Cortex of kidney (tissue), 1 donor: ENCODE measurements at places on chromosomes 1 and 21.

- DNase-seq, result no peak
These were observed 50.7 kb downstream of the PRDM16 start for GRCh38 chr1:3119725-3120124.

- DNase-seq, result no peak
These were observed 74.4 kb downstream of the ACTL8 start for GRCh38 chr1:17829579-17829978.

- no peak for DNase-seq
These were observed 72.8 kb downstream of the MORN1 start for GRCh38 chr1:2318314-2319278.

DNA sequence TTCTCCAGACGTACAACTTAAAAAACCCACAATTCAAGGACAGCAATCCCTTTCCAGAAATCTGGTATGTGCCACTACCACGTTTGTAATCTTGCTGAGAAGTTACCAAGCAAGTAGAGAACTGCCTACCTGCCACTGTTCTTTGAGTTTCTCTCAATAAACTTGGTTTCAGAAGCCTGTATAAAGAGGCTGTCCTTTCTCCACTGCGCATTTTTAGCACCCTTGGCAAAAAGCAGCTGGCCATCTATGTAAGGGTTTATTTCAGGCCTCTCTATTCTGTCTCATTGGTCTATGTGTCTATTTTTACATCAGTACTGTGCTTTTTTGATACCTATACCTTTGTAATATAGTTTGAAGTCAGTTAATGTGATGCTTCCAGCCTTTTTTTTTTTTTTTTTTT, 665.1 kb upstream of the BRINP3 start:
- no peak for DNase-seq

DNA sequence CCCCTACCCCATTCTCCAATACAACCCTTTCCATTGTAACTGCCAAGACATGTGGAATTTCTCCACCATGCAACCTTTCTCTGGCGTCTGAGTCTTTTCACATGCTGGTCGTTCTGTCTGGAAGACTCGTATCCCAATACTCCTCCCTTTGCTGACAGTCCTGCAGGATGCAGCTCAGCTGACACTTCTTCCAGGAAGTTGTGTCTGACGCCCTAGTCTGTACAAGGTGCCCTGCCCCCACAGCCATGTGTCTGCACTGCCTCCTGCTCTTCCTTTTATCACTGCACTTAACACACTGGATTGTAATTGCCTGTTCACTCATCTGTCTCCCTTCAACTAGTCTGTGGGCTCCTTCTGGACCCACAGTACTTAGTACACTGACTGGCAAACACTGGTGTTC, 188.0 kb downstream of the LMX1A start:
- no peak for DNase-seq

GRCh38 chr1:23202263-23202749, 15.0 kb downstream of the HTR1D start:
- DNase-seq, result no peak

- DNase-seq, result no peak
These were observed 98.3 kb upstream of the FGGY start for GRCh38 chr1:59198564-59198963.
